ENCODE measurements at places on chromosomes 2 and 18.

DNA sequence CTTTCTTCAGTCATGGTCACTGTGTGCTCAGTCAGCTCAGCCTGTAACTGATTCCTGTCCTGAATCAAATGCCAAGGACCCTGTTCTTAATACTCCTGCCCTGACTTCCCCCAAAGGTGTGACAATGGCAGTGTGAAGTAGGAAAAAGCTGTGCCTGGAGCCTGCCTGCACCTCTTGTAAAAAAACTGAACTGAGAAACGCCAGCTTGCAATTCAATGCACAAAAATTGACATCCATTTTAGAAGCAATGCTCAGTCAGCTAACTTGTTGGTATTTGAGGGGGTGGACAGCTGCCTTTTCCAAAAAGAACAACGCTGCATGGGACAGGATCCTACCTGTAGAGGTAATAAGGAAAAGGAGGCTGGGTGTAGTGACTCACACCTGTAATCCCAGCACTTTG, 66.3 kb upstream of the TMEM247 start:
- DNase-seq: no peak

DNA sequence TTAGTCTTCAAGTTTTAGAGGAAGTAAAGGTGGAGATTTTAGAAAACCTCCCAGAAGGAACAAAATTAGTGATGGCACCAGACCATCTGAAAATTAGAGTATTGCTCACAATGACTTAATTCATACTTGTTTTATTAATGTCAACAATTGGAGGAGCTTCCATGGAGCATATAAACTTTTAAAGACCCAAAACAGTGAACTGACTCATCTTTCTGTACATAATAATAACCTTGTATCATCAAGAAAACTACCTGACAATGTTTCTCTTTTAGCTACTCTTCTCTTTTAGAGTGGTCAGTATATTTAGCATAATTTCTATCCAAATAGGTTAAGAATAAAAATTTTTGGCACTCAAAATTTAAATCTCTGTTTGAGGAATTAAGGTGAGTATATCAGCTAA, 7.2 kb upstream of the ITGAV start:
- DNase-seq: no peak

DNA sequence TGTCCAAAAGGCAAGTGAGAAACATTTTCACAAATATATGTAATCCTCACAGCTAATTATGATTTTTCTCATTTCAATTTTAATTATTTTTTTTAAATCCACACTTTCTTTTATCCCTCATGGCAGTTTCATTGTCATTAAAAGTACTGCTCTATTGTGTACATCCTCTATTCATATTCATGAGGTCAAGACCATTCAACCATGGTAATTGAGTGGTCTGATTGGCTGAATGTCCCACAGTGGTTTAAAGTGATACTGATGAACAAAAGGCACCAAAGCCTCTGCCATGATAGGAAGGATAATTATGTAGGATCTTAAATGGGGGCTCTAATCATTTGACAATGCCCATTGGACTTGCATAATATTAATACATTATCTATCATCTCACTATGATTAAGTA, 108.4 kb upstream of the EPHA4 start:
- DNase-seq: no peak

GRCh38 chr2:121529439-121530211, 1.1 kb upstream of the RNU4ATAC start:
- peak; percentile 21 for DNase-seq

GRCh38 chr2:27932396-27932795, 41.9 kb downstream of the BABAM2 start:
- no peak for DNase-seq

GRCh38 chr2:205929246-205929942, 156.6 kb downstream of the INO80D start:
- no peak for DNase-seq

- peak; percentile 79 for DNase-seq
These were observed at the start of gene TMSB10 for GRCh38 chr2:84905181-84906107. TSS of gene TMSB10 (plus strand) at chr2:84905656.

- no peak for DNase-seq
These were observed 201.6 kb downstream of the HDAC4 start for GRCh38 chr2:239199041-239199768.

DNA sequence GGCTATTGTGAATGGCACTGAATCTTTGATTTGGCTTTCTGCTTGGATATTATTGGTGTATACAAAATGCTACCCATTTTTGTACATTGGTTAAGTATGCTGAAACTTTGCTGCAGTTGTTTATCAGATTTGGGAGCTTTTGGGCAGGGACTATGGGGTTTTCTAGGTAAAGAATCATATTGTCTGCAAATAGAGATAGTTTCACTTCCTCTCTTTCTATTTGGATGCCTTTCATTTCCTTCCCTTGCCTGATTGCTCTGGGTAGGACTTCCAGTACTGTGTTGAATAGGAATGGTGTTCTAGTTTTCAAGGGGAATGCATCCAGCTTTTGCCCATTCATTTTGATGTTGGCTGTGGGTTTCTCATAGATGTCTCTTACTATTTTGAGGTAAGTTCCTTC, 489.1 kb upstream of the LRATD1 start:
- DNase-seq: no peak

- DNase-seq: no peak
These were observed 689.4 kb upstream of the FANCL start for GRCh38 chr2:58930537-58930936.

GRCh38 chr2:28637066-28638047, 114.3 kb upstream of the PPP1CB start:
- DNase-seq: no peak

DNA sequence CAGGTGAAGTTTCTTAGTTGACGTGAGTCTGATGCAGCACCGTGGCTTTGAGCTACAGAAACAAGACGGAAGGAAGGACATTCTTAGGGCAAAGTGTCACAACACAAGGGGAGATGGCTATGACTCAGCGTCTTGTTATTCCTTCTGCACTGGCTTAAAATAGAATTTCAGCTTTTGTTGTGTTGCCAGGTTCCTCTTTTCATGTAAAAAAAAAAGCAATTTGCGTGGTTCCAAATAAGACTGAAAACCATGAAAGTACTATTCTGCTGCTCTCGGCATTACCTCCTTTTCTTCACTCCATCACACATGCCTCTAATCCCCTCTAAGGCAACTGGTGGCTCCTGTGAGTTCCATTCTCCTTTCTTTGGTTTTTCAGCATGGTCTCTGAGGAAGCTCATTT, 150.1 kb downstream of the ANTXR1 start:
- no peak for DNase-seq

GRCh38 chr2:237732790-237733381, 65.7 kb upstream of the RBM44 start:
- no peak for DNase-seq

DNA sequence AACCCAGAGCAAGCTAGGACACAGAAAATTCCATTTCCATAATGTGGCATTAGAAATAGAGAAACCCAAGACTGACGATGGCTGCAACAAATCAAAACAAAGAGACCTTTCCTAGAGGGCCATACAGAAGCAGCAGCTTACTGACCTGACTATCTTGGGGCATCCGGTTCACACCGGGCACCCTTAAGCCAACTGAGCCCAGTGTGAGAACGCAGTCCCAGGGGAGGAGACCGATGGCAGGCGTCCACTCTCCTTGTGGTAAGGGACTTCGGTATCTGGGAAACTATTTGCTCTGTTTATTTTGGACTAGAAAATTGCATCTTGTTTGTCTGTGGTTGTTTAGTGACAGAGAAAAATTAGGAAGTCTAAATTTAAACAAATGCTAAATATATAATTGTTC, 244.8 kb upstream of the COPS8 start:
- DNase-seq: no peak

DNA sequence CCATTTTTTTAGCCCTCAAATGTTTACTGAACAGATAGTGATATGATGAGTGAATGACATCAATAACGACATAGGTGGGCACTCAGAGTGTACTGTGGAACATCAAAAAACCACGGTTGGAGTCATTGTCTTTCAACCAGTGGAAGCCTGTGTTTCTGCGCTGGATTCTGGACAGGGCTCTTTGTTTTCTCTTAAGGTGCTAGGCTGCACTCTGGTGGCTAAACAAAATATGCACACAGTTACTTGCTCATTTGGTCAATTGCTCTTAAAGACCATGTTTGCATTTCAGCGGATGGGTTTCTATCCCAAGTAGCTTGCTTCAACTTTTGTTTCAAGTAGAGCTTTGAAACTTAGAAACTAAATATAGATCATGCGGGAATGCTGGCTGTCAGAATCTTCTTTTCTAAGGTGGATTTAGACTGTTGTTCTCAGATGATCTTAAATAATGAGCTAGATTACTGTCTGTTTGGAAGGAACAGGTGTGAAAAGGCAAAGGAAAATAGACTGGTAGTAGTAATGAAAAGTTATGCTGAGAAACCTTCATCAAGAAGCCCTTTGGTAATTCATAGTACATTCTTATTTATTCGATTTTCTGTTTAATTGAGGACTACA, 48.5 kb upstream of the LYPD6B start:
- DNase-seq: peak; percentile 20

DNA sequence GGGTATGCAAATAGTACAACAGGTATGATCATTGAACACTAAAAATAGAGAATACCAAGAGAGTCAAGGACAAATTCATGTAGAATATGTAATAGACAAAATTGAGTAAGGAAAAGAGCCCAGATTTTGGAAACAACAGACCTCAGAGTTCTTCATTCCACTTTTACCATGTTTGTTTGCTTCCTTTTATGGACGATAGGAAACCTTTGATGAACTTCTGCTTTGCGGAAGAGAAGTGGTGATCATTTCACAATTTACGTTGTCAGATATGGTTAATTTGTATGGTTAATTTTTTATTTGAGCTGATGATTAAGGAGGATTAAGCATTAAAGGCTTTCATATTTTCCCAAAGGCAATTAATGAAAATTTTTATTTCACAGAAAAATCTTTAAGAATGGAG, 16.3 kb downstream of the MARCHF7 start:
- no peak for DNase-seq

DNA sequence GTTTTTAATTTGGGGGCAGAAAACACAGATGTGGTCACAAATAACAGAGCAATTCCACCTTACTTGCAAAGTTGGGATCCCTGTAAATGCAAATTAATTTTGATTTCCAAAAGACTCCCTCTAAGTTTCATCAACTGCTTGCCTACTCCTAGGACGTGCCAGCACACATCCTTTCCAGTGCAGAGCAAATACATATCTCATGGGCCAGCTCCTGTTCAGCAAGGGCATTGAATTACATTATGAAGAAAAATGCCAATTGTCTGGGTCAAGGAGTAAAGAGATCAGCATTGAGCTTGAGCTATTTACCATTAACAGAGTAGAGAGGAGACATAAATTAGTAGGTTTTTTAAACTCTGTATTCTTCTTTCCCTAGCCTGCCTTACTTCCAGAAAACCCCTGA, 18.8 kb downstream of the PID1 start:
- no peak for DNase-seq

DNA sequence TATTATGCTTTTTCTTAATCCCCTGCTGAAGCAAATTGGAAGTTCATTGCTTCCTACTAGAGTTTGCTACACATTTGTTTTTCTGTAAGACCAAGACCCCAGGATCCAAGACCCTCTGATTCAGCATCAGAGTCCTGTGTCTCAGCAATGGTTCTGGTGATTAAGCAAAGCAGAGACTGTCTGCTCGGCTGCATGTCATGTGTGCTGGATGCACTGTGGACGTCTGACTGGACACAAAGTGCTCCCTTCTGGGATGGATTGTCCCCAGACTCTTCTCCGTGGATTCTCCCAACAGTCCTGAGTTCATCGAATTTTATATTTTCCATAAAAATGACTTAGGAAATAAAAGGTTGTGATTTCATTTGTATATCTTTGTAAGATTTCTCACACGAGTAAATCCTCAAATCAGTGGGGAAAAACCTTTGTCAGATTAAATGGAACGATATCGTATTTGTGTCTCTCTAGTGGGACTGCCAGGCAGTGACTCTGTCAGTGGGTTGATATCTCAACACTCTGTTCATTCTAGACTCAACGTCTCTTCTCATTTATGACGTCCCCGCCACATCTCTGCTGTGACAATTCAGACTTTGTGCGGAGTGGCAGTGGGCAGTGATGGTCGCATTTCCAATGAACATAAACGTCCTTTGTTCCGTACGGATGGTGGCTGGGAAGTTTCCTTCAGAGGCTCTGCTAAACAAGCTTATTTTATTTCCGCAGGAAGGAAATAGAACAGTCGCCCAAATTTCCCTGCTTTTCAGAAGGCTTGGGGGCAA, 58.6 kb downstream of the NCAPH start:
- DNase-seq: no peak

DNA sequence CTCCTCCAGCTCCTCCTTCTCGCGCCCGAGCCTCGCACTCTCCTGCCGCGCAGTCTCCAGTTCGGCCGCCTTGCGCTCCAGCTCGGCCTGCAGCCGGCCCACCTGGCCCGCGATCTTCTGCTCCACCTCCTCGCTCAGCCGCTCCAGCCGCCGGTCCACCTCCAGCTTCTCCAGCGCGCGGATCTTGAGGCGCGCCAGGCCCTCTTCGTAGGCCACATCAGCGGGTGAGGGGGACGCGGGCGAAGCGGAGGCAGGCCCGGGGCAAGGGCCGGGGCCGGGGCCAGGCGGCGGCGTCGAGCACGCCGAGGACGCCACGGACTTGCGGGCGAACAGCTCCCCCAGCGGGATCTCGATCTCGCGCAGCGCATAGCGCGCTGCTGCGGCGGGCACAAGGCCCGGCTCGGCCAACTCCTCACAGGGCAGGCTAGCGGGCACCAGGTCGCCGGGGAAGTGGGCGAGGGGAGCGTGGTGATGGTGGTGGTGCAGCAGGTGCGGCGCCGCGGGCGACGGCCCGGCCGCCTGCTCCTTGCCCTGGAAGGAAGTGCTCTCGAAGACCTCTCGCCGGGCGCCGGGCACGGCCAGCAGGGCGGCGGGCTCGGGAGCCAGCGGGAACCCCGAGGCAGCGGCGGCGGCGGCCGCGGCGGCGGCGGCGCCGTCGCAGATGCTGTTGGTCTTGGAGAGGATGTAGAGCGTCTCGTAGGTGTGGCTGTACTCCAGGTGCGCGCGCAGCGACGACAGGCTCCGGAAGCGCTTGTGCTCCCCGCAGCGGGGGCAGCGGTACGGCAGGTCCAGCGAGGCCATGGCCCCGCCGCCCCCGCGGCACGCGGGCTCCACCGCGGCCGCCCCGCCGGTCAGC, 15.2 kb downstream of the FBXO41 start:
- DNase-seq: no peak

- DNase-seq: no peak
These were observed 231.7 kb downstream of the FSIP2 start for GRCh38 chr2:185970148-185970852.

- DNase-seq: no peak
These were observed 38.4 kb upstream of the STAT4 start for GRCh38 chr2:191189112-191189635.

DNA sequence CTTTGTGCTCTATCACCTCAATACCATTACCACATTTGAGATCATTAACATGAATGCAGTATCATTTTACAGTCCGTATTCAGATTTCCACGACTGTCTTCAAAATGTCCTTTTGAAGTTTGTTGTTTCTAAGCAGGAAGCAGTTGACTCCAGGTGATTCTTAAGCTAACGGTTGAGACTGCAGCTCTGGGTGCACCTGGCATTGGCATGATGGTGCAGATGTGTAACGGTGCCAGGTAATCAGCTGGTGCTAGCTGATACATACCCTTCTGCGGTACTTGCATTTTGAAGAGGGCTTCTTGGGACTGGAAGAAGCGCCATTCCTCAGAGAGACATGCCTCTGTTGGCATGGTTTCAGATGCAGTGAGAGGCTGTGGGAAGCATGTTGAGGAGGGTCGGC, 19.5 kb downstream of the SIGLEC15 start:
- DNase-seq: no peak

All from stimulated activated CD4-positive, alpha-beta T cell treated with anti-CD3 and anti-CD28 coated beads, Interleukin-15, amount 100 ng/mL, for 48 hours (primary cell).